Skin of body (tissue), 3 donors: ENCODE measurements at places on chromosomes 5 and 9. TPM values are rescaled to one million over a fixed set of nuclear protein-coding genes. Genes with fewer than 3 reads are reported as not detected.

The IL4 gene
- total RNA-seq, result not detected

DNA sequence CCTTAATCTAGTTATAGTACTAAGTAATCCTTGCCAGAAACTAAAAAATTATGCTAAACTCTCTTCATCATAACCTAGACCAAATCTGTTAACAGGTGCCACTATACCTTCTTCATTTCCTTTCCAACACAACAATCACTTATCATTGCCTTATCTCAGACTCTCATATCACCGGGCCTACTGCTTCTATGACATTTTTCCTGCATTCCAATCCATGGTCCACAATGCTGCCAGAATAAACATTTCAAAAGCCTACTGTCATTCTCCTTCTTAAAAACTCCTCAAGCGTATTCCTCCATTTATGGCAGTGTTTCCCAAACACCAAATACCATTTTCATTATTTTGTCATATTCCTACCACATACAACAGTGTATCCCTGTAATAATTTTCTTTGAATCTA lies 6.5 kb downstream of the PPP6C start:
- DNase-seq, result no peak

The TNFSF15 gene
- total RNA-seq, result 0.59 TPM

DNA sequence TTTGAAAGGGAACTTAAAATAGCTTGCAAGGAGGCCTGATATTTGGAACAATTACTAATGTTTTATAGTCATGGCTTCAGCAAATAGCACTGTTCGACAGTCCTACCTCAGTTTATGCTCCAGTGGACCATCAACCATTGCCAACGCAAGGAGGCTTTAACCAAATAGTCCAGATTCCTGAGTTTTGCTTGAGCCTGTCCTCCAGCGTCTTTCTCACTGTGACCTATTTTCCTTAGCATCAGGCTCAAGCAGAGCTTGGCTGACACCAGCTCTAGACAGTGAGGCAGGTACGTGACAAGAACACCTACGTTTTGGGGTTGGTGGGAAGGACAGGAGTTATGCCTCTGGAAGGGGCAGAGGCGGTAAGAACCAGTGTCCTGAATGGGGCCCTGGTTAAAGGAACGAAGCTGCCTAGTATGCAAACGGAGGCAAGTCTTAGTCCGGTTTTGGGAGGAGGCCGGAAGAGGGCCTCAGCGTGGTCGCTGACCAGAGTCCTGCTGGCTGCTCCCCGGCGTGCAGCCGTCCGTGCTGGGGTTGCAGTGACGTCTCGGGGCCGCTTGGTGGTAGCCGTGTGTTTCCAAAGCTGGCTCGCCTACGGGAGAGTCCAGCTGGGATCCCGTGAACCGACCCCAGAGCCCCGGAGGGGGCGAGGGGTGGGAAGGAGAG lies 998 bp upstream of the FGF18 start:
- DNase-seq, result peak; percentile 73

The LURAP1L gene
- 21.3 TPM for total RNA-seq

The BARHL1 gene
- not detected for total RNA-seq

GRCh38 chr9:129496473-129497004 lies 124.4 kb downstream of the C9orf50 start:
- DNase-seq, result peak; percentile 94

The DEPDC1B gene
- 6.7 TPM for total RNA-seq

The AQP7 gene
- total RNA-seq, result 37.0 TPM

GRCh38 chr5:179215576-179215975 lies 129.7 kb downstream of the ADAMTS2 start:
- DNase-seq, result no peak

- DNase-seq, result no peak
Measured at GRCh38 chr9:38421498-38422211, 2.6 kb downstream of the IGFBPL1 start.

The LRRC19 gene
- not detected for total RNA-seq

- no peak for DNase-seq
Measured at GRCh38 chr5:148833925-148834324, 7.5 kb downstream of the ADRB2 start.

GRCh38 chr9:33135031-33135461 lies 32.1 kb downstream of the B4GALT1 start:
- no peak for DNase-seq

The PDGFRB gene
- total RNA-seq, result 90.9 TPM

The IL9 gene
- not detected for total RNA-seq

GRCh38 chr9:37011530-37011929 lies 22.5 kb downstream of the PAX5 start:
- DNase-seq, result no peak

- DNase-seq, result no peak
Measured at GRCh38 chr9:105188746-105189145, 55.7 kb upstream of the SLC44A1 start.

DNA sequence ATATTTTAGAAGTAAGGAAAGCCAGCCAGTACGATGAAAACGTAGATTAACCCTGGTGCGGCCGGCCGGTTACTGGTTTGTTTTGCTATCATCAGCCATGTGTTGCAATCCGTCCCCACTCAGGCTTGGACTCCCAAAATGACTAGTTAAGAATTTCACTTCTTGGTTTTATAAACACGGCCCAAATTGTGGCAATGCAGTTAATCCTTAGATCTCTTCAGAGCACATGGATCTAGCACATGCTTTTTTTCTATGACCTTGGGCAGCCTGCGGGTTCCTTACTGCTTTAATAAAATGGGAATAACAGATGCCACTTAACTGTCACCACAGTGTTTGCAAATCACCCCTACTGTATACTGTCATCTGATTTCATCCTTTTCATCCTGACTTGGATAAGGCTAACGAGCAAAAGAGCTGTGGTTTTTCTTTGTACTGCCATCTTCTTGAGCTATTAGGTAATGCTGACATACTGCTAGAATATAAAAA lies 1.5 kb downstream of the NDFIP1 start:
- peak; percentile 59 for DNase-seq

DNA sequence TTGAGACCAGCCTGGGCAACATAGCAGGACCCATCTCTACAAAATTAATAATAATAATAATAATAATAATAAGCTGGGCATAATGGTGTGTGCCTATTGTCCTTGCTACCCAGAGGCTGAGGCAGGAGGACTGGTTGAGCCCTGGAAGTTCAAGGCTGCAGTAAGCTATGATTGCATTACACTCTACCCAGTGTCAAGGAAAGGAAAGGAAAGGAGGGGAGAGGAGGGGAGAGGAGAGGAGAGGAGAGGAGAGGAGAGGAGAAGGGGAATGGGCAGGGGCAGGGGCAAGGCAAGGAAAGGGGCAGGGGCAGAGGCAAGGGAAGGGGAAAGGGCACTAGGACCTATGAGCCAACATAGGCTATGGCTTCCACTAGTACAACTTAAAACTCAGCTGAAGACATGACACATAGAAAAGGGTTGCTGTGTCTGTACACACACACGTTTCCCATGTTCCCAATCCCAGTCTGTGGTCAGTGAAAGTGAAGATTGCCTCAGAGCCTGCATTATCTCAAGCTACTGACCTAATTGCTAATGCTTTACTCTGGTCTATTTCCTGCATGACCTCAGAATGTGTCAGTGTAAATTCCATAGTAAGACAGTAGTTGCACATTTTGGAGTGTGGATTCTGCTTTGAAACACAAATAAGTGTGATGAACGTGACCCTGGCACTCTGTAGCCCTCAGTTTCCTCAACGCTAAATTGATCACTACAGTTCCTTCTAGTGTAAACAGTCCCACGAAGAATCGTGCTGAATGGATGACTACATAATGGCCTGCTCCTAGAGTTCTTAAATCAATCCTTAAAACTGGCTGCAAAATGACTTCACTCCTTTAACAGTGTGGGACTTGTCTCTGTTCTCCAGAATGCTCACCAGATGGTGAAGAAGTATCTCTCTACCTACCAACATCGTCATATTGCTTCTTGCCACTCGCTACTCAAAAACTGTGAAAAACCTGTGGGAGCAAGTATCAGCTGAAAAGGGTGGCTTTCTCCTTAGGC lies 497.0 kb downstream of the RAB3C start:
- DNase-seq, result no peak

The FSD1L gene
- total RNA-seq, result 9.9 TPM

DNA sequence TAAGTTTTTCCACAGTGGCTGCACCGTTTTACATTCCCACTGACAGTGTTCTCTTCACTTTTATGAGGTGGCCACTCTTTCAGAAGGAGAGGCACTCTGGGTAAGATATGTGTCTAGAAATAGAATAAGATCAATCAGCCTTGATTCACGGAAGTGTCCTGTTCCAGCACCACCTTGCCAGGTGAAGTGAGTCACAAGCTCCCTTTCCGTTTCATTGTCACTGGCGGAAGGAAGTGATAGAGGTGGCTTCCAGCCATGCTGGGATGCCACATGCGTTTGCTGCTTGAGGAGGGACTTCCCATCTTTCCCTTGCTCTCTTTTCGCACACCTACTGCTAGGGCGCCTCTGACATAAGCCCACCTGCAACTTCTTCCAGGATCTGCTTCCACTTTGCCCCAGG lies 217.1 kb downstream of the PIK3R1 start:
- no peak for DNase-seq

GRCh38 chr5:91024727-91025126 lies 358.4 kb downstream of the ARRDC3 start:
- peak; percentile 51 for DNase-seq

DNA sequence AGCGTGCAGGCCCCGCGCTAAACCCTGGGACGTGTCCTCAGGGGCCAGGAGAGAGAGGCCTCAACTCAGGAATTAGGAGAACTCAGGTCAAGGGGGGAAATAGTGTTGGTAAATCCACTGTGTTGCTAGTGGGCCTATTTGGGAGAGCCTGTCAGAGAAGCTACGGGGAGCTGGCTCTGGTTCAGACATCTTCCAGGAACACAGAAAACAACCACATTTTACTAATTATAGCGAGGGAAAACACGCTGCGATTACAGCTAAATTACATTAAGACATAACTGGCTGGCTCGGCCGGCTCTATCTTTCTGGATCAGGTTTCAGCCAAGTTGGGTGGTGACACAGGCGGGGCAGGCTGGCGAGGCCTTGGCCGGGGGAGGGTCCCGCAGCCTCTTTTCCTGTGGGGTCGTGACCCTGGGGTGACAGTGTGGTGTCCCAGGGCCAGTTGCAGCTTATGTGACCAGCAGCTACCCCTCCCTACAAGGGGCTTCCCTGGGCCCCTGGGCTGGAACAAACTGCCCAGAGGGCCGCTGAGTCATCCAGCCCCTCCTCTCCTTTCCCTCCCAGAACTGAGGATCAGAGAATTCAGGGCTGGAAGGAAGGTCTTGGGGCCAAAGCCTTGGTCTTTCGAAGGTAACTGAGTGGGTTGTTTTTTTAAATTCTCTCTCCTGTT lies 75.1 kb downstream of the FGF18 start:
- peak; percentile 93 for DNase-seq

DNA sequence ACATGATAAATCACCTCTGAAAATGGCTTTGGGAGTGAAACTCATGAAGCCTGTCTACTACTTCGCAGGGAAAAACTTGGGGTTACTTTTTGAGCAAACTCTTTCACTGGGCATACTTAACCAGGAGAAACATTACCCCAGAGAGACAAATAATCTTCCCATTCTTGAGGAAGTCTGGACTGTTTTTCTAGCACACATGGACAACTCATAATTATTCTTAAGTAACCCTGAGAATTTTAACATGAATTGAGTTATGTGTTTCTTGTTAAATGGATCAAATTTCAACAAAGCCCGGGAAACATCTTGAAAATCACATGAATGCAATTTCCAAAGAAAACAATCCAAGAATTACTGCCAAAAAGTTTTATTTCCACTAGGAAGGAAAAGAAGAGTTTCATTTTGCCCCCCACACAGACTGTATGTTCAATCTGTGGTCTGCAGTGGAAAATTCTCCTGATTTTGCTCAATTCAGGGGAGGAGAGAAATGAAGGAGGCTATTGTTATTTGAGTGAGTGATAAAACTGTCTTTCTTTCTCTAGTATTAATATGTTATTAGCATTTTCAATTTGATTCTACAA lies 564.8 kb upstream of the CLINT1 start:
- DNase-seq, result peak; percentile 94

DNA sequence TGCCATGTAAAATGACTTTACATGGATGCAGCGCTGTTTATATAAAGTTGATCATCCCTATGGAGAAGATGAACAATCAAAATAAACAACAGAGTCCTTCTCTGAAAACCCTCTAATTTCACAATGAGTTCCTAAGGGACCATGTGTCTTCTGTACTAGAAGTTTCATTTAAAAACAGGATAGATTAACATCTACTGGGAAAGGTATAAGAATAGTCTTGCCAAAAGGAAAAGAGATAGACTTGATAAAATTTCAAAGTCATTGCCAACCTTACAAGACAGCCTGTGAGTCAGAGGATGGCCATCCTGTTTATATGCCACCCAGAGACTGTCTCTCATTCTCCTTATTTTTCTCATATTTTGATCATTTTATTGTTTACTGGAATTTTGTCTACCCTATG lies 367.1 kb upstream of the PDE4D start:
- no peak for DNase-seq

GRCh38 chr5:878125-878524 lies 14.5 kb downstream of the BRD9 start:
- no peak for DNase-seq

The OR4F3 gene
- not detected for total RNA-seq

- peak; percentile 47 for DNase-seq
Measured at GRCh38 chr5:178234750-178235587, 2.4 kb upstream of the PHYKPL start.

DNA sequence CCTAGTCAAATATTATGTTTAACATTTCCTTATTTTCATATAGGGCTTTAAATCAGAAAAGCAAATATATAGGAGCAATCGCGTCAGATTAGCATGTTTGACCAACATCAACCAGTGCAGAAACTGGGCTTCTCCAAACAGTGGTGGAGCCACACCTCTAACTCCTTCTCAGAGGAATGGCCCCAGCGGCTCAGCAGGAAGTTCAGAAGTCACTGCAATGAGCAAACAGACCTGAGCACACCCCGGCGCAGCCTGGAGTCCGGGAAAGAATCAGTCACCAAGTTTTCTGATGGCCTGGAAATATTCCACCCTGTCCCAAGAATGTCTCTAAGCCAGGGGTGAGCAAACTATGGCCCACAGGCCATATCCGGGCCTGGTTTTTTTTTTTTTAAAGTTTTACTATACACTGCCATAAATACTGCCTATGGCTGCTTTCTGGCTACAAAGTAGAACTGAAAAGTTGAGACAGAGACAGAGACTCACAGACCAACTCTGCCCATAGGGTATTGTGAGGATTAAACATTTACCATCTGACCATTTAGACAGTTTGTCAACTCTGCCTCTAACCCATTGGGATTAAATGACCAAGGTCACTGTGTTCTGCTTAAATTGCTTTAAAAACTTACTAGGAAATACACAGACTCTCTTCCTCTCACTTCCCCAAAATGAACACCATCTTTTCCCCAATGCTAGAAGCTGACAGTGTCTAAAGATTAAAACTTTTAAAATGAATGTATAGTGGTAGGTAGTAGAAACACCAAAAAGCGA lies 5.4 kb downstream of the GOLM1 start:
- DNase-seq, result no peak

DNA sequence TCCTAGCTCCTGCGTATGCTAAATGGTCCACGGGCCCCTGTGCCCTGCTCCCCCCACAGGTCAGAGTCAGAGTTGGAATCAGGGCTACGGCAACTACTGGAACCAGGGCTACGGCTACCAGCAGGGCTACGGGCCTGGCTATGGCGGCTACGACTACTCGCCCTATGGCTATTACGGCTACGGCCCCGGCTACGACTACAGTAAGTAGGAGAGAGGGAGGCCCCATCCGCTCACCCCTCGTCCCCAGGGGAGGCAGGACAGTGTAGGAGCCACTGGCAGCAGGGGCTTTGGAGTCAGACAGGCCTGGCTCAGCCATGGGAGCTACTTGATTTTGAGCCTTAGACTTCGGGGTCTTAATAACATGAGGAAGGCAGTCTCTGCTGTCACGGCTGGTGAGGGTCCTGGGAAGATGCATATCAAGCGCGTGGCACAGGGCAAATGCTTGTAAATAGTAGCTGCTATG lies 5.8 kb downstream of the HNRNPAB start:
- no peak for DNase-seq

GRCh38 chr5:119378075-119378700 lies 22.4 kb downstream of the TNFAIP8 start:
- no peak for DNase-seq
